ENCODE measurements at places on chromosomes 4 and X.

- DNase-seq = no peak
Measured at GRCh38 chr4:114398410-114398809, 200.2 kb upstream of the UGT8 start.

DNA sequence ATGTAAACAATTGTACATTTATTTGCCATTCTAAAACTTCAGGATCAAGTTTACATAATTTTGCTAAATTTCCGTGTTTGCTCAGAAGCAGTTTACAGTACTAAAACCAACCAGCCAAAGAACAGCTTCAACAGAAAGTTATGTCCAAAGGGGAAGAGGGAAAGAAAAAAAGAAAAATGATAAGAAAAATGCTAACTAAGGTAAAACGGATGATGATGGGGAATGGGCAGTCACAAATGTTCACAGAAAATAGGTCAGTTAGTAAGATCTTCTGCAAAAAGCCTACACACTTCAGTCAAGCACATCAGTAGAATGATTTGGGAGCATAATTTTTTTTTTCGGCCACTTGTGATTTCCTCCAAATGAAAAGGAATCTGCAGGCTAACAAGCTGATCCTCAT lies 6.3 kb upstream of the COX18 start:
- no peak for DNase-seq

DNA sequence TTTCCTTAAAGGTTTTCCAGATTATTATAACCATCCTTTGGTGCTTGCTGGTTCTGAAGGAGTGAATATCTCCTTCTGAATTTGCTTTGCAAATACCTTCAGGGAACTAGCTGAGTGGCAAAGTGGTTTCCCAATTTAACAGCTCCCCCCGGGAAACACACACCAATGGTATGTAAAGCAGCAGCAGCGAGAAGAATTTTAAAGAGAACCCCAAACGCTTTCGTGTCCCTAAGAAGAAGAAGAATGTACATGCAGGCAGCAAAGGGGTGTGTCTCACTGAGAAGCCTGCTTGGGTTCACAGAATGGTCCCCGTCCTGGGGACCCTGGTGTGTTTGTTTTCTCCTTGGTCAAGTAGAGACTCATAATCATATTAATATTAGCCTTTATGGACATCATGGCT lies 4.2 kb upstream of the AKAP17A start:
- DNase-seq = no peak

DNA sequence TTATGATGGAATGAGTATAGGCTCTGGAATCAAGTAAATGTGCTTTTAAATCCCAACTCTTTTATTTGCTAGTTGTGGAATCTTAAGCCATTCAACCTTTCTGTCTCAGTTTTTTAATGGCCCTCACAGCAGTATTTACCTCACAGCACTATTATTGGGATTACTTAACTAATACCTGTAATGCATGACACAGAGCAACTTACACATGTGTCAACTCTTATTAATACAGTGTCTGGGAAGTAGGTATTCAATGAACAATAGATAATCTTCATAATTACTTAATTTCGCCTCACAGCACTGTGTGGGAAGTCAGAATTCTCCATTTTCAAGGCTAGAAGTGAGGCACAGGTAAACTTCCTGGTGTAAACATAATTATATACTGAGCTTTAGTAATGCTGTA lies 149.7 kb upstream of the NUDT6 start:
- DNase-seq = no peak

DNA sequence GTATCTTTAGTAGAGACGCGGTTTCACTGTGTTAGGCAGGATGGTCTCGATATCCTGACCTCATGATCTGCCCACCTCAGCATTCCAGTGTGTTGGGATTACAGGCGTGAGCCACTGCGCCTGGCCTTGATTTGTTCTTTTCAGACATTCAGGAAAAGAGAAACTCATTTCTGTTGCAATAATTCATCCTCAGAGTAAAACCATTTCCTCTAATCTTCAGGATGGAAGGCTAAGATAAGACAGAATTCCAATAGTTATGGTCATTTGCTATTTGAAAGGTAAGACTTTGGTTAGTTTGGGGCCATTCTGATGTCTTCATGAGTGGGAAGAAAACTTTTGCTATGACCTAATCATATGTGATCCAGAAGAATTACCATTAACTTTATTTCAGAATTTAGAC lies 83.0 kb downstream of the LRP2BP start:
- DNase-seq = no peak

DNA sequence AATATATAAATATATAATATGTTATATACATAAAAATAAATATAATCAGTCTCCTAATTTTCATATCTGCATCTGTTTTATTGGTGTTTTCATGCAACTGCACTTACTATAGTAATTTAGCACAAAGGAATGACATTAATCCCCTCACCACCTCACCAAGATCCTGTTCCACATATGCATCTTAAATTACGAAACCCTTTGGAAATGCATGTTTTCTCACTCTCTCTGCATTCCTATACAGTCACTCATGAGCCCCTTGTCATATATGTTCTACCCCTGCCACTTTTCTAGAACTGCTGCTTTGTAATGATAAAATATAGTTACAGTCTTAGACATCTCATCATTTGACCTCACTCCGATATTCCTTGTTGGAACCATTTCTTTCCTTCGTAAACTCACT lies 728.7 kb upstream of the SLIT2 start:
- DNase-seq = no peak
